ENCODE measurements at places on chromosomes 5 and 9. TPM values are rescaled to one million over a fixed set of nuclear protein-coding genes. Genes with fewer than 3 reads are reported as not detected.

The SGCD gene
- 4.8 TPM for total RNA-seq

The HSPA5 gene
- total RNA-seq, result 160 TPM

The LRRC70 gene
- 88.9 TPM for total RNA-seq

The TMOD1 gene
- total RNA-seq, result 0.87 TPM

The FAM151B gene
- 2.6 TPM for total RNA-seq

Data from dermis lymphatic vessel endothelial cell (primary cell).